Central memory CD4-positive, alpha-beta T cell (primary cell): ENCODE measurements at places on chromosomes 2 and 18.

- DNase-seq, result no peak
These were observed 399.1 kb upstream of the SPRED2 start for GRCh38 chr2:65831509-65831908.

GRCh38 chr18:22674272-22674671 is 256.6 kb upstream of the CTAGE1 start:
- DNase-seq, result no peak

DNA sequence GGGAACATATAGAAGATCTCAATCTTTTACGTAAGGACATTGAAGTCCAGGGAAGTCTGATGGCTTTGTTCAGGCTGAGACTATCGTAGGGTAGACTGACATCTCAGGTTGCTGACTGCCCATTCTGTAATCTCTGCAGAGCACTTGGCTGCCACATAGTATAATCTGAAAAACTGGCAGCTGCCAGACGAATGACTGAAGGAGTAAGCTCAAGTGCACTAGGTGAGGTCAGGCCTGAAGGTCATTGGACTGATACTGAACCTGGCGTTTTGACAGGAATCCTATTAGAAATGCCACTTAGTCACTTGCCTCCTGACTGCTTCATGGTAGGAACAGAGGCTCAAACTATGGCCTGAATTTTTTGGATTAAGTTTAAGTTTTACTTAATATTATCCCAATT is 23.5 kb downstream of the GPD2 start:
- DNase-seq, result no peak

DNA sequence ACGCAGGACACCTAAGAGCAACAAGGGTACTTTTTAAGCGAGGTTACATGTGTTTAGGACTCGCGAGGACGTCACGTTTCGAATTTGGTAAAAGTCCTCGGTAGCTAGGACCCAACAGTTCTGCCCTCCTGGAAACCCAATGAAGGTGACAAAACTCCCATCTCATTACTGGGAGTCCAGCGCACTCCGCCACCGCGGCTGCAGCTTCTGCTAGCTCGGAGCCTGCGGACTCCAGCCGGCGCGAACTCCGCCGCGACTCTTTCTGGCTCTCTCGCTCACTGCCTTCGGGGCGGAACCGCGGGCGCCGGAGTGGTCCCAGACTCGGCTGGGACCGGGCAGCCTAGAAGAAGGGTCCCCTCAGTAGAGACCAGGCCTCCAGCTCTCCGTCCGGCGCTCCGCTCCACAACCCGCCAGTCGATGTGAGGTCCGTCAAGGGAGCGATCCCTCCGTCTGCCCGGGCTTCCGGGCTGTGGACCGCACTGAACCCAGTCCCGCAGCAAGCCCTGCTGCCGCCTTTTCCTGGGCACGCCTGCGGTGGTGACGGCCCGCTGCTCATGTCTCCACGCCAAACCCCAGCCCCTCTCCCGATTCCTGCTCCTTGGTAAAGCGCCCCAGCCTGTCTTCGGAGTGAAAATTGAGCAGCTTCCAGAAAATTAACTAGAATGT is 3.0 kb upstream of the OSR1 start:
- no peak for DNase-seq
